ENCODE measurements at places on chromosomes 2 and 18.

DNA sequence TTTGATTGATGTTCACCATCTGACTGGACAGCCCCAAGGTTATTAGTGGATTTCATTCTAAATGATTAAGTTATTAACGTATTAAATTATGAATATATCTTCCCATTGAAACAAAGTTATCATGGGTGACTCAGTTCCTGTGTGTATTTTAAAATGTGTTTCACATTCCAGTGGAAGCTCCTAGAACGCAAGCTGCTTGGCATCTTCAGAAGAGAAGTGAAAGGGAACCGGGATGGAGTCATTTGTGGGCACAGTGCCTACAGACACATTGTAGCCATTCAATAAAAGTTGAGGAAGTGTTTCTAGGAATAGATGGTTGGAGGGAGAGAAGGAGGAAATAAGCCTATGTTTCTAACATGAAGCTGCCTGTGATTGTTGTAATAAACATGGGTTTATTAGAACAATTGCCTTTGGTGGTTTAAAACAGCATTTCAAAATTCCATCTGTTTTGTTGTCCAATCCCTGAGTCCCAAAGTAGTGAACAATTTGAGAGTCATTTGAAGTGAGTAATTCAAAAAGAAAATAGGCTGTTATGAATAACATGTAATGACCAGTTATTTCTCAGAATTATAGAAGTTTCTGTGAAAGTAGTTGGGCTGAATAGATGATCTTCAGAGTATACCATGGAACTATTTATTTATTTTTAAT, 143.5 kb downstream of the PKP4 start:
- DNase-seq, result peak; percentile 79

- no peak for DNase-seq
Measured at GRCh38 chr2:180707175-180707883, 273.1 kb upstream of the UBE2E3 start.

DNA sequence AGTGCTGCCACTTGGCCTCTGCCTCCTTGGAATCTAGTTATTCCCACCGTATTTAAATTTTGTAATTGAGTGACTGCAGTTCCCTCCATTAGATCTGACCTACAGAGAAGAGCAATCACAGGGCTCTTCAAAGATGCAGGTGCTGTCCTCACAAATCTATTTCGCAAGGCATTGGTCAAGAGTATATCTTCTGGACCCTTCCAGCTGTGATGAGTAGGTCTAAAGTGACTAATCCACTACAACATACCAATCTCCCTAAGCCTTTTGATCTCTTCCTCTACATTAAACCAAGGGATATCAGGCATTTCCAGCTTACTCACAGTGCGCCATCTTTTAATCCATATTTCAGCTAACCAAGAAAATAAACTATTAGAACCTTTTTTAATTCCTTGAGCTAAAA, 65.1 kb upstream of the COL3A1 start:
- no peak for DNase-seq

- DNase-seq, result no peak
Measured at GRCh38 chr2:226325526-226325925, 474.1 kb downstream of the IRS1 start.

DNA sequence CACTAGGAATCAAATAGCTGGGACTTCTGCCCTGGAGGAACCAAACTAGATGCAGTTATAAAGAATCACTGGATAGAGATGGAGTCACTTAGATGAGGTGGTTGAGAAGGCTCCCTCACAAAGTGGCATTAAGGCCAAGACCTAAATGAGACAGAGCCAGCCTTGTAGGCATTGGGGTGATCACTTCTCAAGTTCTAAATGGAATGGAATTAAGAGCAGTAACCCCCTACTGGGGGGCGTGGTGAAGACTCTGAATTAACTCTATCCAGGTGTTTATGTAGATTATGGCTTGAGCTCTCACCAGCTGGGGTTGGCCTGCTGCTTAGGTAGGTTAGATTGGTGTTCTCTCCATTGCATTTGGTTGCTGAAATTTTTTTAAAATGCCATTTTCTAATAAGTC, 71.3 kb downstream of the TTC27 start:
- DNase-seq, result no peak

DNA sequence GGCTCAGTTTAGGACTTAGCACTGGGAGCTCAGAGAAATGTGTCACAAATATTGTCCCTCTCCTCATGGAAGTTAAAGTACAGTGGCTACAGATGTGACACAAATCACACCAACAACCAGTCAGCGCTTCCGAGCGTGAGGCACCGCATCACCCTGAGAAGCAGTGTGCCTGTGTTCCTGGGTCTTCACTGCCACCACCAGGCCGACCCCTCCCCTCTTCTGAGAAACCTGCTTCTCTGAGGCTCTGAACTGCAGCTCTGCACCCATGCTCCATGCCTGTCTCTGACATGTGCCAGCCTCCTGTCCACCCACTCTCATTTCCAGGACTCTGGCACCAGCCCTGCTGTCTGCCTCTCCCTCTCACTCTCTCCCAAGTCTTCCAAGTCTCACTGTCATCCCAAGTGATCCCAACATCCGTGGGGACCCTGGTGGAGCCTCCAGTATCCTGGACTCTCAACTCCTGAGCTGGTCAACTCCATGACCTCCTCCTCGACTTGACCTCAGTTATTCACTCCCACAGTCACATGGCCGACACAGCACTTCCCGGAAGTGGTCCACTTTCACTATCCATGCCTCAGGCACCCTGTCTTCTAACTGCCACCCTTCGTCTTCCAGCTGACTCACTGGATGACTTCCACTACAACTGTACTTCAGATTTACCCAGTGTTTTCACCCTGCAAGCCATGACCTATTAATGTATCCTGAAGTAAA, 73.5 kb downstream of the FBXO15 start:
- no peak for DNase-seq

- DNase-seq, result no peak
Measured at GRCh38 chr2:33238111-33238510, 238.3 kb upstream of the RASGRP3 start.

DNA sequence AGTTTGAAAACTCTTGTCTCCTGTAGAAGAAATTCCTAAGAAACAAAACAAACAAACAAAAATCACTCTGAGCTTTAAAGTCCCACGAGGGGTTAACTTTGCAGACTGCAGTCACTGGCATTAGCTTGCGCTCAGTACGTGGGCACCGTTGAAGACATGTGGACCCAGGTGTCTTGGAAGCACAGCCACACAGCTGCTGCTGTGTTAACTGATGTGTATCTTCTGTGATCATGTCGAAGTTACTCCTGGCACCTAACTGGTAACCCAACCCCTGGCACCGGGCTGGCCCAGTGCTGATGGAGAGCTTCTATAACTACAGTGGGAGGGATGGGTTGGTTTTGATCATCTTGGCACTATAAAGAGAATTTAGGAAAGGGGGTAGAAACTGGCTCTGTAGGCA, 51.6 kb upstream of the FHL2 start:
- no peak for DNase-seq

- no peak for DNase-seq
Measured at GRCh38 chr18:12886498-12887126, 2.6 kb upstream of the PTPN2 start.

GRCh38 chr2:188678882-188679281, 295.3 kb upstream of the COL3A1 start:
- no peak for DNase-seq

DNA sequence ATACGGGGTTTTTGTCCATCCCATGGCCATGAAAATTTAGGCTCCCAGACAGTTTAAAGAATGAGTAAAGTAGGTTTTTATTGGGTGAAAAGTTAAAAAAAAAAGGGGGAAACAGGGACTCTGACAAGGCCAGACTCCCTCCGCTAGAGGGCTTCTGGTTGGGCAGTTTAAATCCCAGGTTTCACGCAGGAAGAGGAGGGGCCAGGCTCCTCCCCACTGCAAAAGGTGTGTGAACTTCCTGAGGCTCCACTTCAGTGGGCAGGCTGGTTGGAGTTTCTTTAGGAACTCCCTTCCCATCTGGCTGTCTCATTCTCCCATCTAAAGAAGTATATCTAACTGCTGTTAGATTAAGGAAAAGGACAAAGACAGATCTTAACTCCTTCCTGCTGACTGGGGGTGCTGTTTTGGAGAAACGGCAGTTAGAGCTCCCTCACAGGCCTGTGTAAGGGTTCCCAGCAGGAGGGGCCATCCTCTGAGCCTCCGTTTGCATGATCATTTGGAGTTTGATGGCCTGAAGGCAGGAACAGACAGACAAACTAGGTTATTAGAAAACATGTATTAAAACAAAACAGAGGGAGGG, 1160.7 kb downstream of the CNTNAP5 start:
- DNase-seq, result no peak

DNA sequence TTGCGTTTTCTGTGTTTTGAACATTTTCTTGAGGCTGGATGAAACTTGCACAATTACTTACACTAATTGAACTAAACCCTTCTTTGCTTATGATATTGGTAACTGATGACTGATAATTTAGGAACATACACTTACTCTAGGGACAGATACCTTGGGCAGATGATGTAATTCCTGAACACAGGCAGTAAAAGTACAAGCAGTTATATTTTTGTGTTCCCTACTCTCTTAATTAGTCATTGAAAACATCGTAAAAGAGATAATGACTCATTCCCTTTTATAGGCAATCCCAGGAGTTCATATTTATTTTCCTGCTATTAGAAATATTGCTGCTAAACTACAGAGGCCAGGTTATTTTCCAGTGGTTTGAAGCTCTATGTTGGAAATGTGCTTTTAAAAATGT, 46.4 kb downstream of the CCDC85A start:
- DNase-seq, result no peak

Data from left cardiac atrium (tissue), 4 donors.